LoVo (cell line): ENCODE measurements at places on chromosomes 12 and 14.
A peak's percentile ranks its signal among the peaks of the same experiment; 100 is the strongest.

DNA sequence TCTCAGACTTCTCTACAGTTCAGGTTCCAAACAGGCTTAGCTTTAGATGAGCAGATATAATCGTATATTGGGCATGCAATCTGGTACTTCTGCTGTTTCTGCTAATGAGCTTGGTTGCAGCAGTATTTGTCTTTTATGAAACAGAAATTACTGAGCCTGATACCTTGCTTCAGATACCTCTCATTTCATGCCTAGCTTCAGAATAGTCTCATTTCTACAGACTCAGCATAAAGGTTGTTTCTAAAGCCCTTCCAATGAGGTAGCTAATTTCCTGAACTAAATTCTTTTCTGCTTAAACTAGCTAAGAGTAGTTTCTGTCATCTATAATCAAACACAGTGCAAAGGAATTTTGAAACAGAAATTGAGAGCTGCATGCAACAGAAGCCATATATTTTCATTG, 275.0 kb upstream of the KITLG start:
- DNase-seq: no peak

DNA sequence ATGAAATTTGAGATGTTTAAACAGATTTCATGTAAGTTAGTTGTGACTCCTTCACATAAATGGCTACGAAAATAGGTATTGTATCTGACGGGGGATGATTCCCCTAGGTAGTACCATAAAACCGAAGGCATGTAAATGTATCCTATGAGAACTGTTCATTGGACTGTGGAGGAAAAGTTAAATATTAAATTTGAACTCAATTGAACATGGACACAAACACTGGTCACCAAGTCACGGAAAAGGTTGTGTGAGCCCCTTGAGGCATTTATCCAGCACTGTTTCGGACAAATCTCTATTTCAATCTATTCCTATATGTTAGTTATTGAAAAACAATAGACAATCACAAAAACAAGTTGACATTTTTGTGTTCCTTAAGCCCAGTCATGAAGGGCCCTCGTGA, 1014.3 kb upstream of the NOVA1 start:
- no peak for DNase-seq

- DNase-seq: peak; percentile 65
Measured at GRCh38 chr14:71932229-71932981, at the start of gene RGS6. Gene RGS6 (plus strand): TSS chr14:71932429.

DNA sequence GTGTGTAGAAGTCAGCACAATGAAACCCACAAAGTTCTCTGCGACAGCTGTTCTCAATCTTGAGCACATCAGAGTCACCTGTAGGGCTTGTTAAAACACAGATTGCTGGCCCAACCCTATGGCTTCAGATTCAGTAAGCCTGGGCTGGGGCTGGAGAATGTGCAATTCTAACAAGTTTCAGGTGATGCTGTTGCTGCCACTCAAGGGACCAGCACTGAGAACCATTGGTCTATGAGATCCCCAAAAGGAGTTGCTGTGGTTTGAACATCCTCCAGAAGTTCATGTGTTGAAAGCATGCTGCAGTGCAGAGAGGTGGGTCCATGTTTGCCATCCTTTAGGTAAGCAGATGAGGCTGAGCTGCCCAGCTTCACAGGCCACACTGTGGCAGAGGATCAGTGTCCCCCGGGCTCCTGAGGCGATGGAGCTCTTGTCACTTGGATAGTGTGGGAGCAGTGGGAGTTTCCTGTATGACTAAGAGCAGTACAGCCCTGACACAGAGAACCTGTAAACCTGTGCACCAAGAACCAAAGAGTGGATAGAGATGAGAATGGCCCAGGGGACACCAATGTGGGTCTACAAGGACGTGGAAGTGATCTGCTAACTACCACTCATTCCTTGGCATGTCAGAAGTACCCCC, 8.0 kb upstream of the RTRAF start:
- DNase-seq: no peak

DNA sequence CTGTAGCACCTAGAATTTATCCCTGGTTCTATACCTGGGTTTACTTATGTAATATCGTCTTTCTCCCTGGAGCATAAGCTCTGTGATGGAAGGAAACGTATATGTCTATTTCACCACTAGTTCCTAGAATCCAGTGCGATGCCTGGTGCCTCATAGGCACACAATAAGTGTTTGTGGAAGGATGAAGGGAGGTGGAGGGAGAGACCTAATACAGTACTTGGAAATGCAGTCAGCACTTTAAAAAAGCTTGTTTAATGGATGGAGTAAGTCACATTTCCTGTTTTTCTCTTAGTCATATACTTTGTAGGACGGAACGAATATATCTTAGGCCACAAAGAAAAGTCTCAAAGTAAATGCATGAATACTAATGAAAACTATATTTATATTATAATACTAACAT, 186.5 kb upstream of the HMGA2 start:
- no peak for DNase-seq

GRCh38 chr12:96036765-96037455, 1.5 kb upstream of the LTA4H start:
- no peak for DNase-seq

- DNase-seq: no peak
Measured at GRCh38 chr14:64463195-64463594, 2.1 kb upstream of the AKAP5 start.

GRCh38 chr14:102796661-102797190, 19.5 kb downstream of the TRAF3 start:
- no peak for DNase-seq

DNA sequence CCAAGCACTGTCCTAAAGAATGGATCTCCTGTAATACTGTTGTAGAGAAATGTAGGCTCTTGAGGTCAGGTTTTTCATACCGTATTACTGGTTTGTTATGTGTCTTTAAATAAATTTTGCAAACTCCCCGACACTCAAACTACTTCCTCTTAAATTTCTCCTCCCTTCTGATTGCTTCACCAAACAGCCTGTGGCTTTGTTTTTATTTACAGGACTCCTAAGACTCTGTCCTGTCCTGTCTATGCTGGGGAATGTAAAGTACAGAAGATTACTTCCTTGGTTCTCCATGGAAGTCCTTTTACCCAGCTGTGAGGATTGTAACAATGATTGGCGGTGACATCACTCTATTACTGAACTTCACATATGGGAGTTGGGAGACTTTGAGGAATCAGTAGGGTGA, 873.5 kb downstream of the DIO2 start:
- no peak for DNase-seq

DNA sequence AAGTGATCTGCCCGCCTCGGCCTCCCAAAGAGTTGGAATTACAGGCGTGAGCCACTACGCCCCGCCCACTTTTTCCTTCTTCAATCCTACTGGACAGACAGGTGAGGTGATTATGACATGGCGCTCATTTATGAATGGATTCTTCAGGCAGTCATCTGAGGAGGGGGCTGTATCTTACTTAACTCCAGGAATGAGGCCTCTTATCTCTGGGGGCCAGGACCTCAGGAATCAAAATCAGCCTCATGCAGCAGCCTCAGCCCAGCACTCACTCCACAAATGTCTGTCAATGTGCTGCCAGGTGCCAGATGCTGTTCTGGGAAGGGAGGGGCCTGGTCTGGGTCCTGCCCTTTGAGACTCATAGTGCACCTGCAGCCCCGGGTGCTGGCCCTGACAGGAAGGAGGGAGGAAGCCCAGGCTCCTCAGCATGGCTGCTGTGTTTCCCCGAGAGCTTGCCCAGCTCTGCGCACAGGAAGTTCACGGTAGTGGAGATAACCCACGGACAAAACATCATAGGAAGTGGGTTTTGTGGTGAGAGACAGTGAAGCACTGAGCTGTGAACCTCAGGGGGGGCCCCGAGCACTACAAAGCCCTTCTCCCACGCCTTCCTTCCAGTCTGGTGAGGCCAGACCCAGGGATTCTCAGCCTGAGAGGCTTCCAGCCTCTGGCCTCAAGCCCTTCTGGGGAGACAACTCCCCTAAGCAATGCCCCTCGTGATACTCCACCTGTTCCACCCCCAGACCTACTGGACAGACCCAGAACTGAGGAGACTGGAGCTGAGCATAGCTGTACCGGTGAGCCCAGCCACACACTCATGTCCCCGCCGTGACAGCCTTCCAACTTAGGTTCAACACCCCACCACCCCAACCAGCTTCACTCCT, 22.3 kb downstream of the GALNT6 start:
- no peak for DNase-seq

GRCh38 chr12:39919790-39920189, 186.1 kb downstream of the SLC2A13 start:
- no peak for DNase-seq

- DNase-seq: no peak
Measured at GRCh38 chr14:103517174-103517566, 5.5 kb downstream of the CKB start.

- no peak for DNase-seq
Measured at GRCh38 chr12:104941454-104941853, 16.6 kb downstream of the SLC41A2 start.

DNA sequence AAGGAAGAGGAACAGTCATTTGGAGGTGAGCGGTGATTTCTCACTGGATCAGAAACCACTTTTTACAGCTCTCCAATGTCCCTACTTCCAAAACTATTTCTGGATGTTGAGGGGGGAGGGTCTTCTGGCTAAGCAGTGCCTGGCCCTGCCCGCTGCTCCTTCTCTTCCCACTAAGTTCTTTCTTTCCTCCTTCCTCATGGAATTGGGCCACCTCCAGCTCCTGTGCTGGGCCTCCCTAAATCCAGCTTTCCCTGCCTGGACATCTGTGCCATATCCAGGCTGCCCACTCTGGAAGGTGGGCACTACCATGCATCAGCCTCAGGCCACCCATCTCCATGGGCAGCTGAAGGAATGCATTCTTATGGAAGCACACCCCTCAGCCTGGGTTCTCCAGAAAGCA, 11.5 kb downstream of the DHRS2 start:
- DNase-seq: no peak

- DNase-seq: no peak
Measured at GRCh38 chr14:73859145-73859544, 7.5 kb downstream of the PTGR2 start.

GRCh38 chr12:6540181-6540877, 6.0 kb downstream of the GAPDH start:
- peak; percentile 99 for DNase-seq
